ENCODE measurements at places on chromosomes 11 and 22.

DNA sequence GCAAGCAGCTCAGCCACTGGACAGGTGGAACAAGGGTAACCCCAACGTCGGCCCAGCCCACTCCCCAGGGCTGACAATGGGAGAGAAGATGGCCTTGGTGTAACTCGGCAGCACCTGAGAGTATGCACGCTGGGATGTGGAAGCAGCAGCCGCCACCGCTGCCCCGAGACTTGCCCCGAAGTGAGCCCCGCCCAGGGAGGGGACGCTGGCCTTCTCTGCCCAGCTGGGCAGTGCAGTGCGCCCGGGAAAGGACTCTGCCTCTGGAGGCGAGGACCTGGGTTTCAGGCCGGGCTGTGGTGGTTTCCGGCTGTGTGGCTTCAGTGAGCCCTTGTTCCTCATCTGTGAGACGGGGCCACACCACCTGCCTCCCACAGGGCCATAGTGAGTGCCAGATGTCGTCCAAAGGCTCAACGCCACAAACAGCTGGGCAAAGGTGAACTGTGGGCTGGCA, 8.6 kb upstream of the POLDIP3 start:
- DNase-seq = no peak

DNA sequence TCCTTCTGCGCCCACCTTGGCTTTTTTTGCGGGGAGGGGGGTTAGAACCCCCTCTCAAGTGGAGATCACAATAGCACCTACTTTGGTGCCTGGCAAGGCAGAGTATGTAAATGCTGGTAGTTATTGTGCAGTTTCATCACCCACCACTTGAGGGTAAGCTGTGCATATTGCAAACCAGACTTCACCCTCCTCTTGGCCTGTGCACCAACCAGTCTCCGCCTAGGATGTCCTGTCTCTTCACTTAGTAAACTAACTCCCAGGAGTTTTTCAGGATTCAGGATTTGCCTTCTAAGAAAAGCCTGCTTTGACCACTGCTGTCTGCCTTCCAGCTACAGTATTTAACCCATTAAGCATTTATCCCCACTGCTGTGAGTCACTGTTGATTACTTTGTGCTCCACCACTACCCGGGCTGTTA, 2.0 kb upstream of the UBXN1 start:
- DNase-seq = peak; percentile 83

GRCh38 chr11:34331329-34331728, 26.5 kb downstream of the ABTB2 start:
- DNase-seq = no peak

DNA sequence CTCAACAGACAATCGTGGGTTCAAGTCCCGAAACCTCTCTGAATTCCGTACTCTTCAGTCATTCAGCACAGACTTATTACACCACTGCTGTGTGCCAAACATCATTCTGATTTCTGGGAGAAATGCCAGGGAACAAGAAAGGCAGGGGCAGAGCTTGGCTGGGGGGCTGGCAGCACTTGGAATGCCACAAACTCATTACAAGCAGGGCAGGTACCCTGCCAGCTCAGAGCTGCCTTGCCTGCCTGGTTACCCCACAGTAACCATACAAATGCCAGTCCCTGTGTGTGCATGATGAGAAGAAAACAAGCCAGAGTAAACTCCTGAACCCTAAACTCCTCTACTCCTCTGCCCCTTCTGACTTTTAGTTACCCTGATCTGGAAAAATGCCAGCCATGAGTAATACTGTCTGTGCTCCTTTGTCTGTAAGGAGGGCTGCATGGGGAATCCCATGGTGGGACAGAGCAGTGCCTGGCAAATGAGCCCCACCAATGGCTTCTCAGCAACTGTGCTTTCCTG, 6.9 kb upstream of the RAD9A start:
- DNase-seq = peak; percentile 34

- no peak for DNase-seq
Measured at GRCh38 chr22:31302006-31302405, 9.7 kb upstream of the PIK3IP1 start.

DNA sequence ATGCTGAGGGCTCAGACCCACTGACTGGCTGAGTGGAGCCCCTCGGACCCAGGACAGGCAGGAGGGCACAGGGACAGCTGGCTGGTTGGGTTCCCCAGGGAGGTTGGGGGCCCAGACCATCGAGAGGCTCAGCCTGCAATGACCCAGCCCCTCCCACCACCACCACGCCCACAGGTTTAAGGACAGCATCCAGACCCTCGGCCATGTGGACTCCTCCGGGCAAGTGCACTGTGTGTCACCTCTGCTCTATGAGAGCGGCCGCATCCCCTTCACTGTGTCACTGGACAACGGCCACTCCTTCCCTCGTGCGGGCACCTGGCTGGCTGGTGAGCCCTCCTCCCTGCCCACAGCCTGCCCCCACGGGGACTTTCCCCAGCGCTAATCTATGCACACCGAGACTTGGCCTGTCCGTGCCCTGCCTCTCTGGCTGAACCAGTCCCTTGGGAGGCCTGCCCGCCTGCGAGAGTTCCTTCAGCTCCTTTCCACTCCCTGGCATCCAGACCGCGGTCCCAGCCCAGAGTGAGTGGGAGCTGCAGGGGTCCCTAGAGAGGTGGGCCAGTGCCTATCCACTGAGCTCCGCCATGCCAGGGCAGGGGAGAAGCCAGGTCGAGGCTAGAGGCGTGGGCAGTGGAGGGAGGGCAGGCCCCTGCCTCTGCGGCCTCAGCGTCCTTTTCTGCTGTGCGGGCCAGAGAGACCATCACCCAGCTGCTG, 2.2 kb downstream of the SUSD2 start:
- no peak for DNase-seq

DNA sequence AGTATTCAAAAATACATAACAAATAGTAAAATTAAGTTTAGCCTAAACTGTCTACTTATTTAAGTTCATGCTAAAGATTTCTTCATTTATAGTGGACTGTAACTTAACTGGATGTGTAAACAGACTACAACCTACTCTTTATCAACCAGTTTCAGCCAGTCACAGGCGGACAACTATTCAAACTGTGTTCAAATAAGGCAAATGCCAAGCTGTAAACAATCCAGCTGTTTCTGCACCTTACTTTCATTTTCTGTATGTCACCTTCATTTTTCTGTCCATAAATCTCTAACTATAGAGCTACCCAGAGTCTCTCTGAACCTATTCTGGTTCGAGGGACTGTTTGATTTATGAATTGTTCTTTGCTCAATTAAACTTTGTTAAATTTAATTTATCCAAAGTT, 992.8 kb downstream of the DLG2 start:
- no peak for DNase-seq
